Stomach (tissue), 19 donors: ENCODE measurements at places on chromosomes 5 and 9. TPM values are rescaled to one million over a fixed set of nuclear protein-coding genes. Genes with fewer than 3 reads are reported as not detected.
A peak's percentile ranks its signal among the peaks of the same experiment; 100 is the strongest.

- DNase-seq: no peak
Measured at GRCh38 chr5:89444088-89444487, 561.1 kb upstream of the MEF2C start.

- no peak for DNase-seq
Measured at GRCh38 chr5:110275878-110276277, 450.6 kb downstream of the TMEM232 start.

DNA sequence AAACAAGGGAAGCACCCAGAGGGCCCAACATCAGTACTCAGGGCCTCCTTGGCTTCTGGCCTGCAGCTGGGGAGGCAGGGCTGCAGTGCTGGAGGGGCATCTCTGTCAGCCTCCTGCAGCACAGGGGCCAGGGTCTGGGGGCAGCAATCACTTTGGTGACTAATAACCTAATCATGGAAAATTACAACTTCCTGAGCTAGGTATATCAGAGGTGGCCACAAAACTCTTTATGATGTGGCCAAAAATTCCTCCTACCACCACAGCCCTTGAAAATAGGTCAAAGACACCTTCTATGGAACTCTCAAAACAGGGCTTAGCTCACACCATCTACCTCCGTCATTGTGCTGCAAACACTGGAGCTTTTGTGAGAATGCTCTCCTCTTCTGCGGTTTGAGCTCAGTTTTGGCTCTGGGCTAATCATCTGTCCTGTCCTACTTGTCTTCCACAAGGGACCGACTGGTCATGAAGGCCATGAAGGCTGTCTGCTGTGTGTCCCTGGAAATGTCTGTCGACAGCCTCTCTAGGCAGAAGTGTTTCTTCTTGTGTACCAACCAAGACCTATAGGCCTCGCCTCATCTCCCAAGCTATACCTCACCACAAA lies 28.6 kb downstream of the CSF2 start:
- no peak for DNase-seq

DNA sequence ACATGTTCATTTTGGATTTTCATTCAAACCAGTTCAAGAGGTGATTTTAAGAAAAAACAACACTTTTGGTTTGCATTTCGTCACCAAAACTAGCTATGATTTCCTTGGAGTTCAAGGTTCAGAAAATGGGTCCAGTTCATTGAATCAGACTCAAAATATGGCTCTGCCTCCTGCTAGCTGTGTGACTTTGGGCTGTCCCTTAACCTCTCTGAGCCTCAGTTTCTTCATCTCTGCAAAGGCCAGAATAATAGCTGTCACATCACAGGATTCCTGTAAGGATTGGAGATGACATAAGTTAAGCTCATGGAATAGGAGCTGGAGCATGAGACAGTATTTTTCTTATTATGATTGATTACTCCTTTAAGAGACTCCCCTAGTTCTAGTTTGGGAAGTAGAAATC lies 147.8 kb upstream of the SMIM23 start:
- no peak for DNase-seq

- no peak for DNase-seq
Measured at GRCh38 chr5:154470947-154471870, 6.8 kb downstream of the HAND1 start.

- DNase-seq: no peak
Measured at GRCh38 chr5:123298335-123299030, 124.7 kb downstream of the CEP120 start.

DNA sequence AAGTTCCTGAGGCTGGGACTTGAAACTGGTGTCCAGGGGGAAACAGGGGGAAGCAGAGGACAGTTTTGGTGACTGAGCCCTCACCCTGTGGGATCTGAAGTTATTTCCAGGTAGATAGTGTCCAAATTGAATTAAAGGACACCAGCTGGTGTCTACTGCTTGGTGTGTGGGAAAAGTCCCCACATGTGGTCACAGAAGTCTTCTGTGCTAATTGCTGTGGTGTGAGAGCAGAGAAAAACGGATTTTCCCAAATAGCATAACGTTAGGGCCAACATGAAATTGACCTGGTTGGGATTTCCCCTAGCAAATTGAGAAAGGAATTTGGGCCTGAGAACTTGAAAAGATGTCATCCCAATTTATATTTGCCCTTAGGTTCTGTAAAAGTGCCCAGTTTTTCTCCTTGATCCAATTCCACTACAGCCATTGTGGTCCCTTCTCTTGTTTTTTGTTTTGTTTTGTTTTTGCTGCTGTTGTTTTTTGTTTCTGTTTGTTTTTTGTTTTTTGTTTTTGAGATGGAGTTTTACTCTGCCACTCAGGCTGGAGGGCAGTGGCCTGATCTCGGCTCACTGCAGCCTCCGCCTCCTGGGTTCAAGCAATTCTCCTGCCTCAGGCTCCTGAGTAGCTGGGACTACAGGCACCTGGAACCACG lies 5.6 kb upstream of the STARD4 start:
- DNase-seq: no peak

DNA sequence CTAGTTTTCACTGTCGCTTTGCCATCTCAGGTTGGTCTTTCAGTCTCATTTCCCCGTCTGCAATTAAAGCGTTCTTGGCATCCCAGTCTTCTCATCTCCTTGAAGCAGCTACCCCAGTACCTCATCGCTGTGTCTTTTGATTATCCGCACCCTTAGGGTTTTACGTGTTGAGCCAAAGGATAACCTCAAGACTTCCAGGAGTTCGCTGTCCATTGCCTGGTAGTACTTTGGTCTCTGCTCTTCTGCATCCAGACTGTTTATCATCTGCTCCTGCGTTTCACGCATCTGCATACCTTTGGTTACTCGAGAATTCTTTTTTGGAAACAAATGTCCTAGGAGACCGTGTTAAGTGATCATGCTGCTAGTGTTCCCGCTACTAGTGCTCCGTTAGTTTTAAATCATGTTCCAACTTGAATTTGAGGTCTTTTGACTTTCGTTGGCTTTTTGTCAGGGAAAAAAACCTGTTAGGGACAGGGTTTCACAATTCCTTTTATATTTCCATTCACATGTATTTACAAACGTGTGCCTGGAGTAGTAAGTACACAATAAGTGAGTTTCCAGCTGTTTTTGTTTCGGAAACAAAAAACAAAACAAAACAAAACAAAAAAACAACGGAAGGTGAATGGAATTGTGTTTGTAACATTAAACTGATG lies 888 bp downstream of the RABGAP1 start:
- no peak for DNase-seq

GRCh38 chr5:71895546-71895945 lies 176.5 kb downstream of the CARTPT start:
- DNase-seq: no peak

DNA sequence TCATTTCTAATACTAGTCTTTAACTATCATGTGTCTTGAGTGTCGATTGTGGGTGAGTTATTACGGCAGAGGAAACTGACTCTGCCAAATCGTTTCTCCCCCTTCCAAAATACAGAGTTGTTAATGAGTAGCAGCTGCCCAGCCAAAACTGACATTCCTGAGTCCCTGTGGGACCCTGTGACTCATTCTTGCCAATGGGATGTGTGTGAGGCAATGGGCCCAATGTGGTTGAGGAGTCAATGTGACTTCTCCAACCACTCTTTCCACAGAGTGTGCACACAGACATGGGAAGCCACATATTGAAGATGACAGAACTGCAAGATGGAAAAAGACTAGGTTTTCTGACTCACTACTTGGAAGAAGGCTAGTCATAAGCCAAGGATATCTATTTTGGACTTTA lies 434.7 kb downstream of the DTWD2 start:
- DNase-seq: no peak

DNA sequence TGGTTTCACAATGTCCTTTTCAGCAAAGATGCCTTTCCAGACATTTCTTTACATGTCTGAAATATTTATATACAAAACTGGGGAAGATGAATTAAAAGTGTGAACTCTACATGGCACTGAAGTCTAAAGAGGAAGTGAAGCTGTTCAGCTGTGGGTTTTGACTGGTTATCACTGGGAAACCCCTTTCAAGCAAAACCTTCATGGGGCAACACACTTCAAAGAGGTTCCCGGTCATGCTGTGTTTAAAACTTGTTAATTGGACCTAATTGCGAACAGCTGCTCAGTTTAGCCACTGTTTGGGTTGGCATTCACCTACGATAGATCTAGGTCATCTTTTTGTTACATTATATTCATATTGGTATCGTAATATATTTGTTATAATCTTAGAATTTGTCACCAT lies 20.0 kb upstream of the GDNF start:
- DNase-seq: peak; percentile 22

- no peak for DNase-seq
Measured at GRCh38 chr5:165004175-165004574, 1498.8 kb downstream of the MAT2B start.

DNA sequence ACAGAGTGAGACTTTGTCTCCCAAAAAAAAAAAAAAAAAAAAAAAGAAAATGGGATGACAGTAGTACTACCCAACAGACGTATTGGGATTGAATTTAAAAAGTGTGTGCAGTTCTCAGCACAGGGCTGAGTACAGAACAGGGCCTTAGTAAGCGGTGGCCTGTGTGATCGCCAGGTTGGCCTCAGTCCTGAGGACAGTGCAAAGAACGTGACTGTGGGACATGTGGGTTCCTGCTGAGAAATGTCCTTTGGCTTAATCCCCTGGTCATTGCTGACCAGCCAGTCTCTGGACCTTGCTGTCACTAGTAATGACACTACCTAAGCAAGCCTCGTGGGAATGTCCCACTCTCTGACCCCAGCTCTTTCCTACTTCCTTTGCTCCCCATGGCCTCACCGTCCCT lies 13.3 kb downstream of the GTF3C5 start:
- no peak for DNase-seq

DNA sequence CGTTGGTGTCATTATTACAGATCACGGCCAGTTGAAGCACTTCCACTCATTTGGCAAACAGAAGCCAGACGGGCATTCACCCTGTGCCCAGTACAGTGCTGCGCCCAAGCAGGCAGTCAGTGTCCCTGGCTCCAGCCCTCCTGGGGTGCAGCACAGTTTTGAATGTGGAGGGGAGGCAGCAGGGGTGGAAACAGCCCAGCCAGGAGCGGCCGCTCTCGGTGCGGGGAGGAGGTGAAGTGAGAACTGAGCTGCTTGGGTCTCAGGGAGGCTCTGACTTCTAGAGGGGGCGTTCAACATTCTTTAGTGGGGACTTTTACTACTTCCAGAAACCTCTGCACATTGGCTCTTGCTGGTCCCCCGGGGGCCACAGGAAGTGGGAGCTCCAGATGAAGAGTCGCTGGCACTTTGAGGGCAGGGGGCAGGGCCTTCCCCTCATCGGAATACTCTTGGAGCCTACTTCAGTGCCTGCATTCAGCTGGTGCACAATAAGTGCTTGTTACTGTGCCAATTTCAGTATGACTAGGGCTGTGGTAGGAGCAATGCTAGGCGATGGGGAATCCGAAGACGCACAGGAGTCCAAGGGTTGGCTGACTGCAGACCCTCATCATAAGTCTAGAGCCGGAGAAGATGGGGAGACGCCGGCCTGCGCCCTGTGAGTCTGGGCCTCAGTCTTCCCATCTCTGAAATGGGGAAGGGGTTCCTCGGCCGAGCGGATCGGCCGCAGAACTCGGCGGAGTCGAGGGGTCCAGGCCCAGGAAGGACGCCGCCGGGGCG lies 492 bp upstream of the NEK6 start:
- no peak for DNase-seq

DNA sequence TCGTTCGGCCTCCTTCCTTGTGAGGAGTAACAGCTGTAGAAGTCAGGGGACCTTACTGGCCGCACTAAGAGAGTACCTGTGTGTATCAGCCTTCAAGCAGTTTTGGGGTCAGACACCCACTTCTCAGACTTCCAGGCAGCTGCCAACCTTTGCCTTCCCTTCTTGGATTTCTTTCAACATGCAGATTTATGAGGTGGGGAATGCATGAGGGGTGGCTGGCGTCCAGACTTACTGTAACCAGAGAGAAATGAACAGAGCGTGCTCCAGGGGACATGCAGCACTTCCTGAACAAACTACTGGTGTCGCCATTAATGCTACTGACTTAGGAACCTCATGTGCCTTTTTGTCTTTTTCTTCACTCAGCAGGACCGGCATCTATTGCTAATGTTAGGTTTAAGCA lies 46.7 kb downstream of the INSYN2B start:
- DNase-seq: no peak

DNA sequence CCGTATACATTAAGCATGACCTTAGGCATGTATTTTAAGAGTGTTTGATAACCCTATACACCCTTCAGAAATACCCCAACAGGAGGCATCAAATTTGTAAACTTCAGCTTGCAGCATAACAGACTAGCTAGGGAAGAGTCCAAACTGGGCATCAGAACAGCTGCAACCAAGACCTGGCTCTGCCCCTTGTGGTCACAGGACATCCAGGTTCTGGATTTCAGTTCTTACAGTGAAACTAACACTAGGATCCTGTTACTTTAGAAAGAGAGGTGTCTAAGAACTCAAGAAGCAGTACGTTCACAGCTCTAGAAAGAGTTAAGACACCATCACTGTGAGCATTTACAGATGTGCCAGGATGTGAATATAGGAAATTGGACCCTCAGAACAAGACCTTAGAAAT lies 229.8 kb downstream of the BNC2 start:
- DNase-seq: no peak

GRCh38 chr9:106891286-106891685 lies 28.3 kb downstream of the ZNF462 start:
- no peak for DNase-seq

DNA sequence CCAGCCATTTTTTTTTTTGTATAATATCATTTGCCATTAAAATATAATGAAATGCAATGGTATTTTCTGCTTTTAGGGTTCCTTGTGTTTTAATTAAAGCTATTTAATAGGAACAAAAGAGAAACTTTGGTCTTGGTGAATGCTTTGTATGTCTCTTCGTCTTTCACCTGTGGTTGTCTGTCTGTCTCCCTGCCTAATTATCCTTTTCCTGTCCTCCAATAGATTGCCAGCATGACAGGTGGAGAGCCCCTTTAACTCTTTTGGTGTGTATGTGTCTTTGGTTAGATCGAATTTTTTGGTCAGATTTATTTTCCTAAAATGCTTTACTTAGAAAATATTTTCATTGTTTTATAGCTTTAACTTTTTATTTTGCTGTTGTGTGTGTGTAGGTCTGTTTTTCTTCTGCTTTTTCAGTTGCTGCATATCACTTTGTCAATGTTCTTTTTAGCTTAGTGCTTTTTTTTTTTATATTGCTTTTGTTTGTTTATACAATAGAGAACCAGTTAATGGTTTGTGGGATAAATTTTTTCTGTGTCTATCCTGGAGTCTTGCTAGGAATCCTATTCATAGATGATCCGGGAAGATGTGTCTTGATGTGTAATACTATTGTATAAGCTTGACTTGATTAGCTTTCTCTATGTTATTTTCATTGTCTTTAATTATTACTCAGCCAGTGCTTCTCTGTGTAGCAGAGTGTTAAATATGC lies 8.6 kb downstream of the CHMP5 start:
- DNase-seq: no peak

SHOC1 gene
- total RNA-seq: not detected

PCDHB2 gene
- not detected for total RNA-seq

OR1N2 gene
- not detected for total RNA-seq

QSOX2 gene
- 7.7 TPM for total RNA-seq

SEMA6A gene
- total RNA-seq: 37.5 TPM

NEURL1B gene
- 17.4 TPM for total RNA-seq

SEC61B gene
- 4.1 TPM for total RNA-seq

MARVELD2 gene
- 5.3 TPM for total RNA-seq

CNTFR gene
- total RNA-seq: 2.4 TPM

PCDHGC3 gene
- total RNA-seq: 12.9 TPM
